ENCODE measurements at places on chromosomes 12 and 14.

DNA sequence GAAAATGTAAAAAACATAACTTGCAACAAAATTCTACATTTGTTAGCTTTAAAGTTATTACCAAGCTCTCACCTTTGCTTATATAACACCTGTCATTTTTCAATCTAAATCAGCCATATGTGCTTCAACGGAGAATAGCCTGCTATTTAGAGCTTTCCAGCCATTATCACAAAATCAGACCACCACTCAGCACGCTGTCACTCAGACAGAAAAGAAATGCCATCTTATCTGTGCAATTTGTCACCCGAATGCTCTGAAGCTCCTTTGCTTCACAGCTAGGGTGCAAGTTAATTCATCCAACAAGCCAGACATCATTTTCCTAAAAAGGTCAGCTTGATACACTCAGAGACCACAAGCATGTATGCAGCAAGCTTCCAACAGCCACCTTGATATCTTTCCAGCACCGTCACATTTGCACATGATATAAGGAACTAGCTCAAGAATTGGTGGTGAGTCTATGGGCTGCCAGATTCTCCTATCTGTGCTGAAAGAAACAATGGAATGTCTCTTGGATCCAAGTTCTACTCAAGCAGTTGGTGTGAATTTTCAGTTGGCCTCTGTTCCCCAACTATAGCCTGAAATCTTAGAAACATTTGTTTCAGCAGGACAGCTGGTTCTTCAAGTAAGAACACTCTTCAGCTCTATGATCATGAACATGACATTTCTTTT, 20.0 kb upstream of the IFNG-AS1 start:
- no peak for DNase-seq

DNA sequence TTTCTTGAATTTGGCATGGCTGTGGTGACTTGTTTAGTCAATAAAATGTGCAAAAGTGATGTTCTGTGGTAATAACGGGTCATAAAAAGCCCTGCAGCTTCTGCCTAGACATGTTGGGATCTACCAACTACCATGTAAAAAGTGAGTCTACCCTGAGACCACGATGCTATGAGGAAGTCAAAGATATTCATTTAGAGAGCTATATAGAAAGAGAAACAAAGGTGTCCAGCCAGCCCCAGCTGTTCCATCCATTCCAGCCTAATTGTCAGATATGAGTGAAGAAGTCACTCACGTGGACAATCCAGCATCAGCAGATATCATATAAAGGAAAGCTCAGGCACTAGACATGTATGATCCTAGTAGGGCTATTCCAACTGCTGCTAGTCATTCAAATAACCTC, 117.2 kb upstream of the SSTR1 start:
- DNase-seq: no peak

DNA sequence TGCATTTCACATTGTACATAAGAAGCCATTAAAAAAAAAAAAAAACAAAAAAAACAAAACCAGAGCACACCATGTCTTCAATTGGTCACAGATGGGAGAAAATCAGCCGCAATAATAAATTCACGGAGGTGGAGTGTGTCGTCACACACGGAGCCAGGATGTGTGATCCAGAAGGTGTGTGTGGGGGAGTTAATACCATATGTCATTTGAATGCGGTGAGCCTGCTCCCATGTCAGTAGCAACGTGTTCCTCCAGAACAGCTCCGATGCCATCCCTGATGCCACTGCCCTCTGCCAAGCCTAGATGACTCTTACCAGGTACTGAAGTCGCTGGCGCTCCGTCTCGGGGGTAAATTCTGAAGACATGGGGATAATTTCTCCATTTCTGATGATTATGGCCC, 197.8 kb downstream of the PPM1H start:
- no peak for DNase-seq

DNA sequence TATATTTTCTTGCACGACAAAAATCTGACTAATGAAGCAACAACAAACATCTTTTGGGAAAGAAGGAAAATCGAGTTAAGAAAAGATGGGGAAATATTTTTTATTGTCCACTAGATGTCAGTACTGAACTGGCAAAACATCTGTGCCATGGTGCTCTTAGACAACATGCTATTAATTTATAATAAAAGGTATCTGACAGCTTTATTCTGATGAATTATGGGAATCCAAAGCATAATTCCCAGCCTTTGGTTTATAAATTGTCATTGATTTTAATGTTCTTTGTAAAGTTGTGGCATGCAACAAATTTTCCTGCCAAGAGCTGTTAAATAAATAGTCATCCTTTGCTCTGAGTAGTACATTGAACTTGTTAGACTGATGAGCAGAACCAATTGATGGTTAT, 231.2 kb downstream of the ETNK1 start:
- DNase-seq: no peak

GRCh38 chr14:21072781-21073339, 2.8 kb downstream of the ARHGEF40 start:
- DNase-seq: no peak

DNA sequence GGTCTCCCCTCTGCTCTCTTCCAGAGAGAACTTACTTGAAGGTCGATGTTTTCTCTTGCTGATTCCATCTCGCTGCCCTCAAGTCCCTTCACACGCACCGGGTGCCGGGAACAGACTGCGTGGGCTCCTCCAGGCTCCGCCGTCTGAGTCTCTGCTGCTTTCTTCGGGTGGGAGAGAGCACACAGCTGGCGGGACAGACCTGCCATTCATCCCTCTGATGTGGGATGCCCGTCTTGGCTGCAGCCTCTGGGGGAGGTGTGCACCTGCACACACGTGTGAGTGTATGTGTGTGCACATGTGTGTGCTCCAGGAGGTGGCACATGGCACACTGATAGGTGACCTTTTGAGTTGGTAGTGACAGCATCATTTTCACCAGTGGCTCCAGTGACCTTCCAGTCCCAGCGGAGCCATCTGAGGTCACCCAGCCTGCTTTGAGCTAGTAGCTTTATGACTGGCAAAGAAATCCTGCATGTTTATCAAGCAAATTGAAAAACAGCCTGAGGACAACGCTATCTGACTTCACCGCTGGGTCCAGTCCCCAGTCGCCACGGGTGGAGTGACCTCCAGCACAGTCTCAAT, at the start of gene NINJ2:
NINJ2 (minus strand) TSS at position 153 of the 579 bp plus-strand sequence; CDS start at position 68, 85 bp downstream.
- no peak for DNase-seq

DNA sequence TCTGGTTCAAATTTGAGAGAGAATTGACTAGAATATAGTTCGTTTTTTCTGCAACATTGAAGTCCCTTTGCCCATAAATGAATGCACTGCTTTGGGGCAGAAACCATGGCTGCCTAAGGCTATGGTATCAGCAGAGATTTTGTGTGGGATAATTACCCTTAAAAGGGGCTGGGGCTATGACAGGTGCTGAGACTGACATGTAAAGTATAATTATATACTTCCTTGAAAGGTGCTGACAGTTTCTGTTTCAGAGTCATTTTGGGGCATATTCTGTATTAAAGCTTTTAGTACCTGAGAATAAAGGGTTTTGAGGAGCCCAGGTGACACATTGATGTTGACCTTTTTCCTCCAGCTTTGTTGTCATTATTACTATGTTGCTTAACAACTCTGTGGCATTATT, 150.3 kb upstream of the PTPRQ start:
- no peak for DNase-seq

- no peak for DNase-seq
Measured at GRCh38 chr12:26121323-26122060, 3.3 kb downstream of the BHLHE41 start.

GRCh38 chr12:131959641-131960589, 10.2 kb downstream of the EP400 start:
- DNase-seq: no peak

DNA sequence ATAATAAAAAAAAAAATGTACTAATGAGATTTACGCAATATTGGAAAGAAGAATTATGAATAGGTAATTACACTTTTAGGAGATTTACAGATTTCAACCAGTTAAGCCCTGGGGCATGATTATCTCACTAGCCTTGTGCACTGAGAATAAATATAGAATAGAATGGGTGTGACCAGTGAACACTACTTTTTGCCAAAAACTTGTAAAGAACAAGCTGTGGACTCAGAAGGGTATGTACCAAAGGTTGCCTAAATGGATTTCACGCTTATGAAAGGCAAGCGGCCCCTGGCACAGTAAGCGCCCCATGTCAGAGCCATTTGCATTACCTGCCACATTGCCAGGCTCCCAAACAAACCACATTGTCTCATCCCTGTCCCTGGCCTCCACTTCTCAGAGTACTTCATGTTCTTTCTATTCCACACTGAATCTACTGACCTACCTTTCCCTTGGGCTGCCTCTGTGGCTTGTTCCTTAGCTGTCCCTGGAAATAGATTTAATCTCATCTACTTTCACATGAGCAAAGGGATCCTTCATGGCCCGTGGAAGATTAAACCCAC, 170.6 kb upstream of the DIO2 start:
- DNase-seq: no peak

- DNase-seq: no peak
Measured at GRCh38 chr12:53949631-53950436, 4.9 kb upstream of the HOXC12 start.

DNA sequence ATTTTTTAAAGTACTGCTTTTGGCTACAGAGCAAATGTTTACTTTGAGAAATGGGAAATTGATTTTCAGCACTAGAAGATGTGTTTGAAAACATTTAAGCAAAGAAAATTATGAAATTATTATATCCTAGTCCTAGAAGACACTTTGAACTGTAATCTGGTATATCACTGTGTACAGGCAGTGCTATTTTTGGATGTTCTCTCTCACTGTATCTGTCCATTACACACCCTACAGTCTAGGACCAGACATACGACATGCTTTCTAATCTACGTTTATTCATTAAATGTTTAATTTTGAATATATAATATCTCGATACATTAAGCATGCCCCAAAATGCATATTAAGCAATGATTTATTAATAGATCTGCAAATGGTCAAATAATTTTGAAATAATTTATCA, 82.5 kb downstream of the ST8SIA1 start:
- no peak for DNase-seq

DNA sequence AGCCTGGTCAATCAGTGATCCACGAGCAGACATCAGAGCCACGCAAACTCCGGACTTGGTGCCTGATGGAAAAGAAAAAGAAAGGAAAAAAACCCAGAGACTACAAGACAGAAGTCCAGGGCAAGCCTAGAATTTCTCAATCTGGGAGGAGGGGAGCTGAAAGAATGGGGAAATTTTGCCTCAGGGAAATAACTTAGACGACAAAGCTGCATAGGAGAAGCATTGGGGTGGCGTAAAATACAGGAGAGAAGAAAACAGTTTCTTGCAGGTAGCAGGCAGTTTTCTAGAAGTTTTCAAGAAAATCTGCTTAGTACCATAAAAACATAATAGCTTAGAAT, 2.6 kb upstream of the SLC11A2 start:
- no peak for DNase-seq

- no peak for DNase-seq
Measured at GRCh38 chr14:88005050-88005481, at the start of gene GPR65. Gene GPR65, plus strand, starts transcription at chr14:88005135. Its CDS starts 5,713 bp downstream, at chr14:88010848.

DNA sequence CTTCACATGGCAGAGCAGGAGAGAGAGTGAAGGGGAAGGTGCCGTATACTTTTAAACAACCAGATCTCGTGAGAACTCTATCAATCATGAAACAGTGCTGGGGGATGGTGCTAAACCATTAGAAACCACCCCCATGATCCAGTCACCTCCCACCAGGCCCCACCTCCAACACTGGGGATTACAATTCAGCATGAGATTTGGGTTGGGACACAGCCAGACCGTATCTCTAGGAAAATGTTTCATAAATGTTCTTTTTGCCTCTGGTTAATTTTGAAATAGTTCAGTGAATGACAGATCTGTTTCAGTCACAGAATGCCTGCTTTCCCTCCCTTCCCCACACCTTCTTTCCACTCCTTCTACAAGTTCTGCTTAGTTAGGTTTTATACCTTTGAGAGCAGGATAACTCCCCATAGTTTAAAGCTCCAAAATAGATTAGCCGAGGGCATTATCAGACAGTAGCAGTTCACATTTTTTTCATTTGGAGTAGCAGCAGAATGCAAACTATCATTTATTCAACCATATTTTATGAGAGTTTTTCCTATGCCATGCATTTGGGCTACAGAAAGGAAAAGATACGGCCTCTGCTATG, 27.1 kb downstream of the PELI2 start:
- no peak for DNase-seq

DNA sequence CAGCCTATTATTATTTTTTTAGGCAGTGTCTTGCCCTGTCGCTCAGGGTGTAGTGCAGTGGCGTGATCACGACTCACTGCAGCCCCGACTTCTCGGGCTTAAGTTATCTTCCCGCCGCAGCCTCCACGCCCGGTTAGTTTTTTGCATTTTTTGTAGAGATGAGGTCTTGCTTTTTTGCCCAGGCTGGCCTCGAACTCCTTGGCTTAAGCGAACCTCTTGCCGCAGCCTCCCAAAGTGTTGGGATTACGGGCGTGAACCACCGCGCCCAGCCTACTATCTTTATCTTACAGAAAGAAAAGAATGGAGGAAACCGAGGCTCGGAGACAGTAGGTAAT, 507 bp upstream of the PTPN11 start:
- DNase-seq: no peak

DNA sequence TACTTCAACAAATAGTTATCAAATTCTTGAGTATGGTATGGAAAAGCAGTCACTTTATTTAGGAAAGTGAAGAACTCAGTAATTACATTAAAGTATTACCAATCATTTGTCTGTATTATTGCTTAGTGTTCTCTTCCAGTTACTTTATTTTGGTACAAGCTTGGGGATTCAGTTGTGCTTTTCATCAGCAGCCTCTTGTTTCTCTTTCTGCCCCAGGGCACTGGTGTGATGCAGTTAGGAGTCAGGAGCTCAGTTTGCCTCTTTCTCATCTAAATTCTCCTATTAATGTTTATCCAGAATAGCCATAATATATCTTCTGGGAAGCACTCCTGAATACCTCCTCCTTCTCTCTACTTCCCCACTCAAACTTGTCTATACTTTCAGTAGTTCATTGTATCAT, 25.7 kb downstream of the PMCH start:
- DNase-seq: no peak

- DNase-seq: no peak
Measured at GRCh38 chr12:119202544-119202943, 23.8 kb downstream of the HSPB8 start.

- no peak for DNase-seq
Measured at GRCh38 chr14:38490273-38490672, 234.4 kb upstream of the CLEC14A start.

DNA sequence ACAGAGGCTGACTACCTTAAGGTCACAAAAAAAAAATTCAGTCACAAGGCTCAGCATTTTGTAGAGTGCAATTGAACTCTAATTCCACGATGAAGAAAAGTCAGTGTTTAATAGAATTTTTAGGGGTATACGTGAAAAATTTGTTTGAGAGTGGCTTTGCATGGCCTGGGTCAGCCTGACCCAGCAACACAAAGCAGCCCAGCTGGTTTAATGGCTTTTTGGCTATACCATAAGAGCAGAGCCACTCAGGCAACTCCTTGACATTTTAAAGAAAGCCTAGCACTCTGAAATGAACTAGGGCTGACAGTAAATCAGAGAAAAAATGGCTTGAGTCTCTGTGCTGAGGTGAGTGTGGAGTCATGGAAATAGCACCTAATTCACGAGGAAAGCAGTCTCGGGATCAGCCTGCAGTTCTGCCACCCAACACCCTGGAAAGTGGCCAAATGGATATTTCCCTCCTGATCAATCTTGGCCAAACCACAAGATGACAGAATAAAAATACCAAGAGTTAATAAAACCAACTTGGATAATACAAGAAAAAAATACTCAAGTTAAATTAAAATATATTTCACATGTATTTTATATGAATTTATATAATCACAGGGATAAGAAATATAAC, 59.5 kb downstream of the GALNT4 start:
- no peak for DNase-seq

All from activated effector memory CD4-positive, alpha-beta T cell treated with Interleukin-2 at 50 U/mL for 16 hours (primary cell).